Fibroblast of skin of right biceps (primary cell): ENCODE measurements at places on chromosomes 5 and 9.

DNA sequence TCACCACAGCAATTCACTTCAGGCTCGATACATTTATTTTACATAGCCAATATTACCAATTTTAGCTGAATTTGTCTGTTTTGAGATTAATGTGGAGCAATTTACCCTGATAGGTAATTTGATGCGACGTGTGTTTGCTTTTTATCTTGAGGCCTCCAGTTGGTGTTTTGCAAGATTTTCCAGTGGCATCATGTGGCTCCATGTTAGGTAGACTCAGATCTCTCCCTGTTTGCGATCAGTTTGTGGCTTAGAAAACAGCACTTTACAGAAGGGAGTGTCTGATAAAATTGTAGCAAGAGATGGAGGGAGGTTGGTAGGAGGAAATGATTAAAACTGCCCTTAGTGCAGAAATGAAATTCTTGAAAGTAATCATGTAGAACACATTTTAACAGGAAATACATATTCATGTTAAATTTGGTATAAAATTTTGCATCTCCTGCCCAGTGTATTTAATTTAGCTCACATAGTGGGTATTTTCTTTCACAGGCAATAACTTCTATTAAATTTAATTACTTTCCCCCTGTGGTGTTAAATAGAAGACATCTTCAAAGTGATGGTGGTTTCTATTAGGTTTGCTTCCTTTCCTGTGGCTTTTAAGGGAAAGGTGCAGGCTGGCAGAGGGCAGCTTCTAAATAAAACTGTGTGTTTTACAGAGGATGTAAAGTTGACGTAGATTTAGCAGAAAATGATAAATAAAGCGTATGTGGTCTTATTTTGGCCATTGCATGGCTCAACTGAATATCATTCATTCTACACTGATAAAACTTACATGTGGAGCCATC, 135.8 kb downstream of the KDM4C start:
- no peak for DNase-seq

DNA sequence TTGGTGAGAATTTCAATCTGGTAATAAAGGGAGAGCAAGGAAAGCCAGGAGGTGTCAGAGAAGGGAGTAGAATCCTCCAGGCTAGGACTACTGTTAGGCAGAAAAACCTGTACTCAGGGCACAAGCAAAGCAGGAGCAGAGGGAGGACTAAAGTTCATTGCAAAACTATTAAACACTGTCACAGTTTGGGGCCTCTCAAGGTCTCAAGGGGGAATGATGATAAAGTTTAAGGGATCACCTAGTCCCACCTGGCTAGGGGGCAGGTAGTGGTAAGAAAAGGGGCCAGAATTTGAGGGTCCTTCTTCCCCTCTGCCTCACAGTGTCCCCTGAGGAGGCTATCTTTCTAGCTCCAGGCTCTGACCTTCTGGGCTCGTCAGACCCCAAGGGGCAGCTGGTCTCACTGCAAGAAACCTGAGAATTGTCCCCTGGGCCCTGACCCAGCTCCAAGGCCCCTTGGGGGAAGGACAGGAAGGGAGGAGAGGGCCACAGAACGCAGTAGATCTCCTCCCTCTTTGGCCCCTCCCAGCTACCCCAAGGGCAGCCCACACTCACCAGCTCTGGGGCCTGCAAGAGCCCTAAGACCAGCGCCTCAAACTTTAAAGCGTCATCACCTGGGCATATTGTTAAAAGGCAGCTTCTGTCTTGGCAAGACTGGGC, 974 bp downstream of the CCDC69 start:
- no peak for DNase-seq

DNA sequence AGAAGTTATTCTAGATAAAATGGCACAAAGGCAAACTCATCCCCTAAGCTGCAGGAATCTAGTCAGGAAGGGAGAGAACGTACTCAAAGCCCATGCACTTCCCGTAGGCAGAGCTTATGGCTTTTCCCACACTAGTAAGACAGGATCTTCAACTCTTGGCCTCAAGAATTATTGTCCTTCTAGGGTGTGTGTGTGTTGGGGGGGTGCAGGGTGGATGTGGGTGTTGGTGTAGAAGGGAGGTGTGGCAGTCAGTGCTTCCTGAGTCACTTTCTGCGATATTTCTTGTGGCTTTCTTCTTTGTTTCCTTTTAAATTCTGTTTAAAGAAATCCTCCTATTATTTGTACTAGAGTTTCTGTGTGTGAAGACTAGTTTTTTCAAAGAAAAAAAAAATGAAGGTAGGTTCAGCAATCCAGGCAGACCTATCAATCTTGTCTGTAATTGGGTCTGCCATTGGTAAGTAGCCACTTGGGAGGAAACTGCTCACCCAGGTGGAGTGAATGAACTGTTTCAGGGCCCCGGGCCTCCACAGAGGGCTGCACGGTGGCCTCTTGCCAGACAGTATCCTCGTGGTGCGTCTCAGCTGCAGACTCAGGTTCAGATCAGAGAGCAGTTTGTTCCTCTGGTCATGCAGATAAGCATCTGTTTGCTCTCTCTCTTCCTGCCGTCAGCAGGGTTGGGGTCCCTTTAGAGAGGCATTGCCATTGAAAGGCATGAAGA, 131.9 kb downstream of the NPR3 start:
- no peak for DNase-seq

GRCh38 chr5:82347201-82347865, 69.2 kb upstream of the RPS23 start:
- peak; percentile 89 for DNase-seq

GRCh38 chr5:123868267-123868666, 356.3 kb downstream of the CSNK1G3 start:
- no peak for DNase-seq

DNA sequence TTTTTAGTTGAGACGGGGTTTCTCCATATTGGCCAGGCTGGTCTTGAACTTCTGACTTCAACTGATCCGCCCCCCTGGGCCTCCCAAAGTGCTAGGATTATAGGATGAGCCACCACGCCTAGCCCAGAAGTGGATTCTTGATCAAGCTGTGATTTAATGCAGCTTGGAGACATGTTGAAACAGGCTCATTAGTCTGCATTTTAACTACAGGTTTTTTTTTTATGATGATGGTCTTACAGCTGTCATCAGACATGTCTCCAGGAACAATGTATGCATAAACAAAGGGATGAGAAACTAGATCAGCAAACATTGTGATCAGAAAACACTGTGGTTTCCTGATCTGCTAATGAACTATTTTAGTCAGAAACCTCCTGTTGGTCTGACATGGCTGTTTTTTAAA, 30.0 kb upstream of the PLPP1 start:
- peak; percentile 36 for DNase-seq

DNA sequence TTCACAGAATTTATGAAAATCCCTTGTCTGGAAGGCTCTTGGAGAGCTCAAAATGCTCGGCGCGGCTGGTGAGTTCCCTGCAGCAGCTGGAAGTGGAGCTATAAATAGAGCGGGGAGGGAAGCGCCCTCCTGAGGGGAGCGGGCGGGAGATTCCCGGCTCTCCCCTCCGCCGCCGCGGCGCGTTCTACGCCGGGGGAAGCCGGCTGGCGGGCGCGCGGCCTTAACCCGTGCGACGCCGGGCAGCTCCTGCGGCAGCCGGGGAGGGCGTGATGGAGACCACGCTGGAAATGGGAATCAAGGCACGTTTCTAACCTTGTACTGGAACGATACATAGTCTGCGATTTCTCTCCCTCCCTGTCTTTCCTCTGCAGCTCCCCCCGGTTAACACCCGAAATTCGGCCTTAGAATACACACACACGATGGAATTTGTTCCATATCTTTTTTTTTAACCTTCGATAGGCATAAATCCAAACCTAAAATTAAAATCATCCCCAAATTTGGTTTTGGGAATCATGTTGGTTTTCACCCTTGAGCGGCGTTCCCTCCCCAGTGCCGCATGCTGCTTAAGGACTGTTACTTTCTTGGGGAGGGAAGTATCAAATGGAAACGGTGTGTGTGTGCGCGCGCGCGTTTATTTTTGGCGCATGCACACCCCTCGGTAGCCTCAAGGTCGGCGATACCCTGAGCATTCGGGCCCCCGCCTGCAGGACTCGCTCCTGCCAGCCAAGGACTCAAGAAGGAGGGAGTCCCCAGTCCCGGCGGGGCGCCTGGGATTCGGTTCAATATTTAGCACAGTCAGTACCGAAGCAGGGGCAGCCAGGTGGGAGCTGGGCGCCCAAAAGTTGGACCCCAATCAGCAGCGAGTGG, 306.3 kb upstream of the KCNN2 start:
- DNase-seq, result peak; percentile 63

DNA sequence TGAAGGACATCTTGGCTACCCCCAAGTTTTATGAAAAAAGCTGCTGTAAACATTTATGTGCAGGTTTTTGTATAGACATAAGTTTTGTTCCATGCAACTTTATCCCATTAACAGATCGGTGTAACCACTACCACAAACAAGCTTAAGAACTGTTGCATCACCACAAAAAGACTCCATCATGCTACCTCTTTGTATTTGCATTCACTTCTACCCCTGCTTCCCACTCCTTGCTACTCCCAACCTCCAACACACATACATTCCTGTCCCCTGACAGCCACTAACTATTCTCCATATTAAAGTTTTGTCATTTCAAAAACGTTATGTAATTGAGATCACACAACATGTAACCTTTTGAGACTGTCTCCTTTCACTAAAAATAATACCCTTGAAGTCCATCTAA, 57.8 kb upstream of the LHFPL2 start:
- DNase-seq, result no peak

DNA sequence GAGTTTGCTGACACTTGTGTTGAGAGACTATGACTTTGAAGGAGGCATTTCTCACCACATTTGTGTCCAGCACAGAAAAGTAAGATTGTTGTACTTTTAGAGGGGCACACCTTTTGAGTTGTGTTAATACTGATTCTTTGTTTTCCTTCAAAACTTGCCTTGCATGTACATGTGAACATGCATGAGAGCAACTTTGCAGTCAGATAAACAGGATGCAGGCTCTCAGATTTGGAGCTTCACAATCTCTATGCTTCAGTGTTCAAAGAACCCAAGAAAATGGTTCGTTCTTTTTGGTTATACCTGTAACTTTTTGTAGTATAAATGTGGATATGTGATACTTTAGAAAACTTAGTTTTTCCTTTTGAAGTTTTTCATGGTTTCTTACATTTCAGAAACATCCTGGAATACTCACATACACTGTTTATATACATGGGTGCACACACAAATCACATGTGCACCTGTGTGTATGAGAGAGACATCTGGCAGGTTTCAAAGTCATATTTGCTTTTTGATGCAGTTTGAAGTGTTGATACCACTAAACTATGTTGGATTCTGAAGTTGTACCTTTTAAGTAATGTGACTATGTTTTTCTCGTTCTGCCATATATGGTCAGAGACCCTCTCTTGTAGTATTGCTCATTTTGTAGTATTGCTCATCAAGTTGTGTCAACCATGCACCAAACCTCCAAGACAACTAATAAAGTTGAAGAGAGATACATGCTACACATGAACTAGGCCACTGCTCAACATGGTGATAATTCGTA, 190.7 kb downstream of the CD180 start:
- no peak for DNase-seq

DNA sequence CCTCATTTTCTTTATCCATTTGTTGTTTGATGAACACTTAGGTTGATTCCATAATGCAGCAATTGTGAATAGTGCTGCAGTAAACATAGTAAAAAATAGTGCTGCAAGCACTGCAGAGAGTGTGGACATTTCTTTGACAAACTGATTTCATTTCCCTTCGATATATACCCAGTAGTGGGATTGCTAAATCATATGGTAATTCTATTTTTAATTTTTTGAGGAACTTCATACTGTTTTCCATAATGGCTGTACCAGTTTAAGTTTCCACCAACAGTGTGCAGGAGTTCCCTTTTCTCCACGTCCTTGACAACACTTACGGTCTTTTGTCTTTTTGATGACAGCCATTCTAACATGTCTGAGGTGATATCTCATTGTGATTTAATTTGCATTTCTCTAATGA, 138.2 kb upstream of the PLPPR1 start:
- DNase-seq, result no peak

DNA sequence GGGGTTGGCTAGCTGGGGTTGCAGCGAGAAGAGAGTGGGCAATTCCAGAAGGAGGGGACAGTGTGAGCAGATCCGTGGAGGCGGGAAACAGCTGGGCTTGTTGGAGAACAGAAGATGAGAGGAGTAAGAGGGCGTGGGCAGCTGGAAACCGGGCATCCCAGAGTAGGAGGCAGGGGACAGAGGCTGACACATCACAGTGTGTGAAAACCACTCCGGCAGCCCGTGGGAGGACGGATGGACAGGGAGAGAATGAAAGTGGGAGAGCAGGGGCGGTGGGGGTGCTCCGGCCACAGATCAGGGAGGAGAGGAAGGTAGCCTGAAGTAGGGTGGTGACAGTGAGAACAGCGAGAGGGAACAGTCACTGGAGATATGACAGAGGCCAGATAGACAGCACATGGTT, 8.3 kb upstream of the PSMB7 start:
- no peak for DNase-seq

GRCh38 chr5:81007637-81008027, 47.5 kb downstream of the RASGRF2 start:
- no peak for DNase-seq

DNA sequence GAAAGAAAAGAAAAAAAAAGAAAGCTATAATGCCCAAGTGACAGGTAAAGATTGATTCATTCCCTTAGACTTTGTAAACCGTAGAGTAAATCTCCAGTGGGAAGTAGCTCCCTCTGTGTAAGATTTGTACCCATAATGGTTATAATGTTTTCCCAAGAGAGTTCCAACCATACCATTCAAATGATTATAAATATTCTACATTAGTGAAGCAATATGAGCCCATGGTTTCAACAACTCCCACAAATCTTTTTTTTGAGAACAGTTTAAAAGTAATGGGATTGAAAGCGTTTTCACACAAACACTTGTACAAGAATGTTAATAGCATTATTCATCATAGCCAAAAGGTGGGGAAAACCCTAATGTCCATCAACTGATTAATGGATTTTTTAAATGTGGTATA, 58.0 kb downstream of the GRAMD2B start:
- peak; percentile 71 for DNase-seq

- DNase-seq, result peak; percentile 65
Observed at GRCh38 chr5:6436715-6437331, 11.8 kb upstream of the UBE2QL1 start.

DNA sequence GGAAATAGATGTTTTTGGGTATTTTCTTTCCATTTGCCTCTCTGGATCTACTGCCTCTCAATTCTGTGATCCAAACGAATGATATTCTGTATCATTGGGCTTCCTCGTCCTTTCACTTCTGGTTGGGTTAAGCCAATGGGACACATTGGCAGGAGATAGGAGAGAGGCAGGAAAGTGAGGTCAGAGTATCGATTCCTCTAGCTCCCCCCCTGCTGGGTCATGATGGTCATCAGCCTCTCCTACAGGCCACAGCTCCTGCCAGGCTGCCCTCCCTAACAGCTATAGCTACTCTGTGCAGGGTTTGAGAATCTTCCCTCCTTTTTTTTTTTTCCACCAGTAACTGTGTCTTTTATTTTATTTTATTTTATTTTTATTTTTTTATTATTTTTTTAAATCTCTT, 39.4 kb downstream of the APBA1 start:
- DNase-seq, result no peak

DNA sequence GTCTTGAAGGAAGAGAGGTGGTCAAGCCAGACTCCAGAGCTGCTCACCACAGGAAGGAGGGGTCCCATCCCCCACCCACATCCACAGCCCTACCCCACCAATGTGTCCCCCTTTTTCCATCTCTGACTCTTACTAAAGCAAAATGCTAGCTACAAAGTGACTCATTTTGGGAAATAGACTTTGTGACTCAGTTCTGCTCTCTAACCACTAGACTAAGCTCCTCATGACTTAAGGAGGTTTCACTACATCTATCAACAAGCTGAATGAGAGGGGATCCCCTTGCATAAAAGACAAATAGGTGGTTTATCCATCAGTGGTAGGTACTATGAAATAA, 35.1 kb upstream of the ADRB2 start:
- peak; percentile 65 for DNase-seq
